ENCODE measurements at places on chromosomes 5 and 9. TPM values are rescaled to one million over a fixed set of nuclear protein-coding genes. Genes with fewer than 3 reads are reported as not detected.

OR13C2 gene
- total RNA-seq, result 0.28 TPM

TNC gene
- 83.8 TPM for total RNA-seq

PHPT1 gene
- 191 TPM for total RNA-seq

CER1 gene
- 0.79 TPM for total RNA-seq

PLGRKT gene
- total RNA-seq, result 30.6 TPM

TTC33 gene
- 36.2 TPM for total RNA-seq

GFPT2 gene
- total RNA-seq, result 29.1 TPM

Measured in spinal cord (tissue), 10 donors.